ENCODE measurements at places on chromosomes 4 and X.

GRCh38 chr4:186939766-186940165, 216.1 kb upstream of the FAT1 start:
- DNase-seq: no peak

- no peak for DNase-seq
Observed at GRCh38 chrX:77802201-77802600, 16.2 kb upstream of the ATRX start.

DNA sequence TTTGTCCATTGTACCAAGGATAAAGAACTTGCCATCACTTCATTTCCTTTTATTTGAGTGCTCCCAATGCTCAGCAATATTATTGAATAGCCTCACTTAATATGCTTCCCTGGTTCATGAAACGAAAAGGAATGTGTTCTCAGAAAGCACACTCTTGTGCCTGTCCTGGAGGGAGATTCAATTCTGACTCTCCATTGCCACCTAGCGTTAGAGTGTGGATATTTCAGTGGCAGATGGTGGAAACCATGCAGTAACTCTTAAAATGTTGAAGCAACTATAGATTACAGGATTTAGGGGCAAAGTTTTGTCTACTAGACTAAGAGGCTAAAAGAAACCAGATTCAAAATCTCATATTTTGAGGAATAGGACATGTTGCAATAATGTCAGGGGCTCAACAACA, 36.0 kb downstream of the GAB3 start:
- DNase-seq: peak; percentile 63

DNA sequence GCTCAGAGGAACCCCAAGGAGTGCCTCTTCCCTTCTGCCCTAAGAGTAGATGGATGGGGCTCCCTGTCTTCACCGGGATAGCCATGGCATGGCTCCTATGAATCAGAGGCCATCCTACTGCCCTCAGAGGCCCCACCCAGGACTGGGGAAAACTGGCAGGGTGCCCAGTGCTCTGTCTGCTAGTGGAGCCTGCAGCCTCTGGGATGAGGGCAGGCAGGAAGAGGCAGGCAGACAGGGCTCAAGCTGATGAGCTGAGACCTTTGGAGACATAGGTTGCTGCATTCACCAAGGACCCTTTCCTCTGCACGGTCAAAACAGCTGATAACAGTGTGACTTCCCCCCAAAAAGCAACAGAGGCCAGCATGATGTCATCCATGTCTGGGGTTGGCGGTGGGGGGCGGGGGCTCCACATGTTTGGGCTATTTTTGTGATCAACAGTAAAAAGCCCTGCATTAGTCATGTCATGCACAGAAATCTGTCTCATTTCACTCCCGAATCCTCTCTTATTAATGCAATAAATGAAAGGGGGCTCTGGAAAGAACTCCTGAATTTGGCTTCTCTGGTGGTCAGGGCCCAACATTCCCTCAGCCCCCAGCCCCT, 207.6 kb upstream of the MAMLD1 start:
- peak; percentile 44 for DNase-seq

- no peak for DNase-seq
Observed at GRCh38 chr4:87644286-87644685, 5.8 kb upstream of the DMP1 start.

DNA sequence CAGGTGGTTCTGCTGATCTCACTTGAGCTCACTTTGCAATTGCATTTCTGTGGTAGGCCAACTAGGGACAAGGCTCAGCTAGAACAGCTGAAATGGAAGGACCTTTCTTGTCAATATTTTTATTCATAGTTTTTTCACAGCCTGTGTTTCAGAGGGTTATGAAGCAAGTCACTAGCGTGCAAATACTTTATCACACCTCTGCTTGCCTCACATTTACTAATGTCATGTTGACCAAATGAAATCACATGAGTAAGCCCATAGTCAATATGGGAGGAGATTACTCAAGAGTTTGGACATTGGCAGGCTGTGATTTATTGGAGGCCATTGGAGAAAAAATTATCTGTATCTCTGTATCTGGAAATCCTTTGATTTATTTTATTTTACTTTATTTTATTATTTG, 628.3 kb upstream of the EPHA5 start:
- DNase-seq: no peak

All from femur (tissue), 1 donor.